ENCODE measurements at places on chromosomes 6 and 20.

DNA sequence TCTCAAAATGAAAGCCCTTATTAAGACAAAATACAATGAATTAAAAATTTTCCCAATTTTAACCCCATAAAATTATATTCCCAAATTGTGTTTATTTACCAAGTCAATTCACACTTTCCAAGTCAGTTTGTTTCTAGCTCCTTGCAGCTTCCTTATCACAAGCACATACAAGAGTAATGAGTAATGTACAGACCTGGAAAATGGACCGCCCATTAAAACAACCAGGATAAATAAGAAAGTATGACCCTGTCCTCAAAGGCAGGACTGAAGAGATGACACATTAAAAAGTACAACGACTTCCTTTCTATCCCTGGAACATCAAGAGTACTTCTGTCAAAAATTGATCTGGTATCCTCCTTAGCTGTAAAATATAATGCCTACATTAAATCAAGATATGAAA, 47.1 kb upstream of the TMX4 start:
- no peak for DNase-seq

DNA sequence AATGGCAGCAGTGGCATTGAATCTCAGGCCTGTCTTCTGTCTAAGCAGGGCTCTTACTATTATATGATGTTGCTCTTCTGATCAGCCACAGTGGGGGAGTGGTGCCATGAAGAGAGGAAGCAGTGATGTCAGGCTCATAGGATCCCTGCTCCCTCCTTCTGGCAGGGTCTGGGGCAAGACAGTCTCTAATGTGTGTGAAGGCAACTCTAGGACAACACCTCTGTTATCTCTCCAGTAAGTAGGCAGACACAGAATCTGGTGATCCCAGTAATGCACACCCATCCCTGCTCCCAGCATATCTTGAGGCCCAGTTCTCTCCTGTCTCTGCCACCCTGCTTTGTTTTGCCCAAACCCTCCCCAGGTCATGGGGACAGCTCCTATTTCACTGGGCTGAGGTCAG, 8.8 kb downstream of the C20orf202 start:
- no peak for DNase-seq

- no peak for DNase-seq
Measured at GRCh38 chr6:157424491-157425020, 43.6 kb downstream of the ZDHHC14 start.

DNA sequence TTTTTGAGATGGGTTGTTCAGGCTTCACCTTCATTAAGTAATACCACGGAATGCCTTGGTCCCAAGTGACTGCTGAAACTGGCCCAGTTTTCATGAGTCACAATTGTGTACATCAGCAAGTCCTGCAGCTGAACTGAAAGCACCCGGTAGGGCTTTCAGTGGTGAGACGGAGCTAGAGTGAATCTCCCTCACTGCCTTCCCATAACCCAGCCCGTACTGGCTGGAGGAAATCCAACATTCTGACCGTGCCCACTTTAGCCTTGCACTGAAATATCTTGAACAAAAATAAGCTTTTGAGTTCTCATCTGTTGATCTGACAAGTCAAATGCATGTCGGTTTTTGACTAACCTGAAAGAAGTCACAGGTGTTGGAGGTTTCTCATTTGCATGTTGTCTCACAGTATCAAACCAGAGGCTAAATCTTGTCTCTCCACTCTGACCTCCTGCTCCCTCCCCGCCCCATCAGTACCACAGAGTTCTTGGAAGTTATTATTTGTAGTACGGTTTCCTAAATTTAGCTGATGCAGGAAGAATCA, 35.9 kb downstream of the DUSP22 start:
- DNase-seq = peak; percentile 43

DNA sequence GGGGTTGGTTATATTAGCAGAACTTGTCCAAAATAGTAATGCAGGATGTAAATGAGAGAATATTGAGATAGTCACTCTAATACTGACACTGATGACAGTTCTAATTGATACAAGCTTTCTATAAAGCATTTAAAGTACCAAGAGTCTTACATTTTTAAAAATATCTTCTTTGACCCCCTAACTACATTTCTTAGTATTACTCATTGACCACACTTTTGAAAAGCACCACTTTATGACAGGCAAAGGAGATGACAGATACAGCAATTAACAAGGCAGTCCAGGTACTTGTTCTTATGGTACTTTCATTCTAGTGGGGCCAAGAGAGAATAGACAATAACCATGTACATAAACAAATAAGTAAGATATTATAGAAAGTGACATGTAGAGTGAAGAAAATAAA, 139.4 kb upstream of the EYA4 start:
- no peak for DNase-seq

GRCh38 chr6:113082745-113083144, 735.6 kb downstream of the RFPL4B start:
- no peak for DNase-seq

DNA sequence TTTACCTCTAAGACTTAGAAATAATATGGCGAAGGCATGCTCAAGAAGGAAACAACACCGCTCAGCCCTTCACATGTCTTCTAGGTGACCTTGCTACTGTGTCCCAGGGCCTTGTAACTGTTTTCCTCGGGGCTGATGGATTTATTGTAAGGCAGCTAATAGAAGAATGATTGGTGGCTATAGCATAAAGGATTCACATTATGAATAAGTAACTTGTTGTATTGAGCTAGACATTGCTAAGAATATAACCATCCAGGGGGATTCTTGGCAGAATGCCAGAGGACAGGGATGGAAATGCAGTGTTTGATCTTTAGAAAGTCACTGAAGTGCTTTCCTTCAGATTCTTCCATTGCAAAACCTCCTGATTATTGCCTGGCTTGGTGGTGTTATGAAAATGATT, 54.9 kb downstream of the PLEKHG1 start:
- DNase-seq = no peak

DNA sequence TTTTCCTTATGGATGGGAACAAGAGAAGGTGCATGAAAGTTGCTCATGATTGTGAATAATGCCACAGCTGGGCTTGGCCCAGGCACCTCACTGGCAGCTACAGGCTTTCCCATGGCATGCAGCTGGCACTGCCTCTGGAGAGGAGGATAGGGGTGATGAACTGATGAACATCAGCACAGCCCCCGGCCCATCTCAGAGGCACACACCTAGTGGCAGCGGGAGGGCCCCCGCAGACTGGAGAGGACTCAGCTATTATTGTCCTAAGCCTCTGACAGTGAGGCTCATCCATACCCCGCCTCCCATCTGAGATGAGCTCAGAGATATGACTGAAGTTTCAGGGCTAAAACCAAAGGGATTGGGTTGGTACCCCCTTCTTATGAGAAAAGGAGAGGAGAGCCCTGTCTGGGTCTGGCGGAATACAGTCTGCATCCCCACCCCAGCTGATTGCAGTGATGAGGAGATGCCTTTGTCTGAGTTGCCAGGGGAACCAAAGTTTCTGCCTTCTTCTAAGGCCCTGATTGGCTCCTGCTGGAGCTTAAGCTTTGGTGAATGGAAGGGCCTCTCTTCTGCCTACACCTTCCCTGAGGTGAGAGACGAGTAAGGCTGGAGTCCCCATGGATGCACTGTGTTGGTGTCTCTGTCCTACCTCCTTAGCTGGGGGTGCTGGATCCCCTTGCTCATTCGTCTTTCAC, 27.6 kb upstream of the EPB41L1 start:
- no peak for DNase-seq

DNA sequence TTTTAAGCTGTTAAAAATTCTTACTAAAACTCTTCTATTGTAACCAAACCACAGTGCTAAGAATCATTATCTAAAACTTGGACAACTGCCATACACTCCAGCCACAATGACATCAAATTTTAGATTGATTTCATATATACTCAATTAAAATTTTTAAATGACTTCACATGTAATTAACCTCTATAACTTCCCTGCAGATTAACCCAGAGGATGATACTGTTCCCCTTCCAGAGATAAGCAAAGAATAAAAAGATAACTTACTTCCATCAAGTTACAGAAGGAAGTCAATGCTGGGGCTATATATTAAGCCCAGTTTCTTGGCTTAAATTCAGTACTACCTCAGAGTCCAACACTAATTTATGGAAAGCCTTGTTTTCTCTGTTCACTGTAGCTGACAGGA, 71.3 kb downstream of the ARHGAP18 start:
- no peak for DNase-seq

- no peak for DNase-seq
Measured at GRCh38 chr6:143675946-143676345, 1.8 kb upstream of the PHACTR2 start.

- no peak for DNase-seq
Measured at GRCh38 chr6:142879076-142879475, 65.9 kb downstream of the HIVEP2 start.

- no peak for DNase-seq
Measured at GRCh38 chr6:9699888-9700287, 715.0 kb downstream of the TFAP2A start.

DNA sequence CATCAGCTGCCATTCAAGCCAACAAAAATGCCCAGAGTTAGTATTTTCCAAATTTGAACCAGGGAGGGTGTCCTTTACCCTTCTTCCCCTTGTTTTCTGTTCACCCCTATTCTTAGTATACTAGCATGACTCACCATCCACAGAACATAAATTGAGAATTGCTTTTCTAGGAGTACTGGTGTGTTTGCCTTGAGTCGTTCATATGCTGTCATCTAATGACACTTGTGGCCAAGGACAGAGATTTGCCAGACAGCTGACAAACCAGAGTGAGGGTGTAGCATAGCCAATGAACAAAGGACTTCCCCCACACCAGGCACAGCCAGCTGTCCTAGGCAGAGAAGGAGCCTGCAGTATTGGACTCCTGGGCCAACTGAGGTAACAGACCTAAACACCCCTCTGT, 62.2 kb downstream of the FILIP1 start:
- DNase-seq = no peak

DNA sequence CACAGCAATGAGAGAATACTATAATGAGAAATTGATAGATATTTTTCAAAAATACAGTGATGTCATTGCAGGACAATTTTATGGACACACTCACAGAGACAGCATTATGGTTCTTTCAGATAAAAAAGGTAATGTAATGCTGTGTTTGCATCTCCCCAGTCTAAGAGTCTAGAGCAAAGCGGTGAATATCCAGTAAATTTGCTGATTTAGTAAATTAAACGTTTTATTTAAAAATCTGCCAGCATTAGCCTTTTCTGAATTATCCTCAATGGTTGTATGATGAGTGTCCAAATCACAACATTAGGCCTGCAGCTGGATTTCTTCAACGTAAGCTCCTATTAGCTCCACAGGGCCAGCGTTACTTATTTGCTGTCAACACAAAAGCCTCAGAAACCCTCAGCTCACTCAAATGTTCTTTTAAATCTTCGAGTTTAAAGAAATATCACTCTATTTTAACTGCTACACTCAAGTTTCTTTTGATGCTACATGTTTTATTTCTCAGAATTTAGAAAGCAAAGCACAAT, 16.0 kb downstream of the SMPDL3A start:
- no peak for DNase-seq

GRCh38 chr6:170222498-170223471, 68.1 kb downstream of the DLL1 start:
- DNase-seq = no peak

DNA sequence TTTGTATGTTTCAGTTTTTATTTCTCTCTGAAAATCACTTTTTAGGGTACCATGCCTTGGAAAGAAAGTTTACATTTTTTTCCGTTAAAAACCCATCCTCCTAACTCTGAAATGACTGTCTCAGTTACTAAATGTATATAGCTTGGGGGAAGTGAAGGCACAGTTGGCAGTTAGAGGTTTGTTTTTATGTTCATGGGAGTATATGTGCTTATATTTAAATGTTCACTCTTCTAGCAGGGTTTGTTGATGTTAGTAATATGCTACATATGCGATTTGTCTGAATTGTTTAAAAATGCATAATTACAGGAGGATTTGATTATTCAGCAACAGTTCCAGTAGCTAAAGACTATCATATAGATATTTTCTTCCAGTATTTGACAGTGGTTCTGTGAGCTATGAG, 31.1 kb downstream of the CDKAL1 start:
- DNase-seq = no peak

GRCh38 chr6:15501826-15502445, 160.9 kb downstream of the DTNBP1 start:
- no peak for DNase-seq

GRCh38 chr20:37729909-37730308, 36.1 kb downstream of the CTNNBL1 start:
- DNase-seq = no peak

DNA sequence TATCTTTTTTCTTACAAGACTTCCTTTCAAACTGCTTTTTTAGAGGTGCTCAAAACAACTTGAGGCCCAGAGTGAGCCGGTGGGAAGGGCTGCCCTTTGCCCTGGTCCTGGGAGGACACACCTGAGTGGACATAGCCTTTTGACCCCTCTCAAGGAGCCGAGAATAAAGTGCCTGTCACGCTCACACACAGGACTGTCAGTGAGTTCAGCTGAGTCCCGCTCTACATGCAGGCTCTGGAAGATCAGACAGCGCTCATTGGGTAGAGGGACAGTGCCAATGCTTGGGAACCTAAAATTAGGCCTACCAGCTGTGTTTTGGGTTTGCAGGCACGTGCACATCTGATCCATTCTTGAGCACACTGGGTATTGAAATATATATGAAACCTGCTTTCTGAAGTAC, 387.8 kb downstream of the CD83 start:
- DNase-seq = no peak

DNA sequence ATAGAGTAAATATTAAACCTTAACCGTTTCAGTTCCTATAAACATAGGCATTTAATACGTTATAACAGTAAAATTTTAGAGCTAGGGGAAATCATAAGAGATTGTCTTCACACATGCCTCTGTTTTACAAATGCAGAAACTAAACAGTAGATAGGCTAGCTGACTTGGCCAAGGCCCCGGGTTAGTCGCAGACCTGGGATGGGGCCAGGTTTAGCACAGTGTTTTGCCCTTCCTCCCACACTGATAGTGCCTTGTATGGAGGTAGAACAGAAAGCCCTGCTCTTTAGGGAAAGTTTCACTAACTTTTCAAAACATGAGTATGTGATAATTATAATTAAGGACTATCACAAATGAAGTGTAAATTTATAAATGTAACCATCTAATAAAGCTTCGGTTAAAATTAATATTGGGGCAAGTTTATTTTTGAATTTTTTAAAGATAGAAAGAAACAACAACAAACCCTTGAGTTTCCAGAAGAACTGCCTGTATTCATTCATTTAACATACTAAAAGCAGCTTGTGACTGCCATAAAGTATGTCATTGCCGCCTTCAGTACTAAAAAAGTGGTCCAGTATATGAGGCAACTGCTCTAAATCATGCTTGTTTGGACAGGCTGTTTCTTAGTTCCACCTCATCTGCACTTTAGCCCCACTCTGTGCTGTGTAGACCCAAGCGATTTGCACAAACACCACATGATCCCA, 62.5 kb upstream of the LOC128125822 start:
- DNase-seq = no peak

GRCh38 chr6:170366248-170366960, 59.8 kb downstream of the FAM120B start:
- DNase-seq = no peak
